Activated CD8-positive, alpha-beta memory T cell treated with anti-CD3 and anti-CD28 coated beads for 4 hours (primary cell): ENCODE measurements at places on chromosomes 12 and 14.
A peak's percentile ranks its signal among the peaks of the same experiment; 100 is the strongest.

GRCh38 chr14:82854131-82854530 is 1320.5 kb upstream of the SEL1L start:
- DNase-seq: no peak

DNA sequence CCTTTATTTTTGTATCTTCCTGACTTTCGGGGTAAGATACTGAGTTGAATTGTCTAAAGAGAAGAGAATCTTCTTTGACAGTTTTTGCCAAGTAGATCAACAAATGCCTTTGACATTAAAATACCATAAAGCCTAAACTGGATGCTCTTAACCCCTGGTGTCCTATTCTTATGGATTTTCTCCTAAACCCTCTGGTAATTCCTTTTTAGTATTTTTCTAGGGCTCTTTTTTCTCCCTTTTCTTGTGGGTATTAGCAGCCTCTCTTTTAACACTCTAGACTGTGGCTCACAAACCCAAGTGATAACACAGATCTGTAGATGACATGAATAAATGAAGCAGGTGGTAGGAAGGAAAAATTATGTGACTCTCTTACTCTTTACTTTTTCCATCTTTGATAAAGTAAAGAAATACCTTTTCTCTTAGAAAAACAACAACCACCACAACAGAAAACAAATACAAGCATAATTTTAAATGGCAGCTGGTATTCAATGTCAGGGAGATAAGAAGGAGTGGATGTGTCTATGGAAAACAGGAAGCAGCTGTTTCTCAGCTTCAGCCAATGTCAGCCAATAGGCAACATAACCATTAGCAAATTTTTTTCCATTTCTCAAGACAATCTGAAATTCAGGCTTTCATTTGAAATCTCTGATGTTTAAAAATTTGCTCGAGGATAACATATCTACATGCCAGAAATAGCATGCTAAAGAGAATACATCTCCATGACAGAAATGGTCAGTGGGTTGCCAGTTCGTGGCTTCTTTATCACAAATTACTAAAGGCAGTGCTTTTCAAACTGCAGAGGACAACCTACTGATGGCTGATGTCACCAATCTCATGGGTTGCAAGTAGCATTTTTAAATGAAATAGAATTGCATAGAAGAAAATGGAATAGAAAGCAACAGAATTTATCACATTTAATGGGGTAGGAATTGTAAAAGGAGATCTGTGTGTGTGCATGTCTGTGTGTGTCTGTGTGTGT is 123.1 kb upstream of the KRR1 start:
- DNase-seq: no peak

DNA sequence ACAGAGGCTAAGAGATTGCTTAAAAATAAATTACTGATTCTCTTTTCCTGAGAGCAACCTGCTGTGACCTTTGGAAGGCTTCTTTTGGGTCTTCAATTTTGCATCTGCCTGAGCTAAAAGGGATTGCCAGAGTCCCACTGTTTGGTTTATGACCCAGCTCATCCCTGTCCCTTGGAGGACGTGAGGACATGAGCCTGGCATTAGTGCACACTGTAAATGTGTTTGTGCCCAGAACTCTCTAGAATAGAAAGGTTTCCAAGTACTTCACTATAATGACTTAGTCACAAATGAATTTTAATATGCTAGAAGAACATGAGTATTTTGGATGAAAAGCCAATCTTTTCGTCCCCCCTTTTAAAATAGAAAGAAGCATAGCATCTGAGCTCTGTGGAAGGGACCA is 47.1 kb upstream of the CDKN3 start:
- DNase-seq: no peak

DNA sequence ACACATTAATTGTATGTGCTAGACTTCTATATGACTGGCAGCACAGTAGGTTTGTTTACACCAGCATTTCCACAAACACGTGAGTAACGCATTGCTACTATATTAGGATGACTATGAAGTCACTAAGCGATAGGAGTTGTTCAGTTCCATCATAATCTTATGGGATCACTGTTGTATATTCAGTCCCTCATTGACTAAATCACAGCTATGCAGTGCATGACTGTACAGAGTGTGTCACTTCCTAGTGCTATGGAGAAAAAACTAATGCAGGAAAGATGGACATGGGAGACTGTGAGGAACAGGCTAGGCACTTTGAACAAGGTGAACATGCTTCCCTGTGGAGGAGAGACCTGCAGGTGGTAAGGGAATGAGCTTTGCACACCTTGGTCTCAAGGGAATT is 259.8 kb downstream of the NUAK1 start:
- no peak for DNase-seq

- DNase-seq: no peak
Observed at GRCh38 chr12:6416596-6416995, 28.2 kb upstream of the CD27 start.

- DNase-seq: no peak
Observed at GRCh38 chr14:68513137-68513536, 279.7 kb downstream of the ZFP36L1 start.

DNA sequence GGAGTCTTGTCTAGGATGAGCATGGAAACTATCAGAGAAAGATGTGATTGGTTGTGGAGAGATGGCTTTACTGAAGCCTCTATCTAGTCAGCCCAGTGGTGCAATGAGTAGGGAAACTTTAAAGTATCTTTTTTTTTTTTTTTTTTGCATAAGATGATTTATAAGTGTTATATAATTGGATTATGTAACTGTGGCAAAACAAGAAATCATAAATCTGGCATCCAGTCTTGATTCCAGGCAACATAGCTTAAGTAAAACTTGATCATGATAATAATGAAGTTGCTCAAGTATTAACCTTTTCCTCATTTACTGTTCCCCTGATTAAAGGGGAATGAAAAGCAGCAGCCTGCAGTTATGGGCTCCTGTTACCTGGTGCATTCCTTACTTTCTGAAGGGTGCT is 538.0 kb upstream of the ATP2B1 start:
- DNase-seq: no peak

DNA sequence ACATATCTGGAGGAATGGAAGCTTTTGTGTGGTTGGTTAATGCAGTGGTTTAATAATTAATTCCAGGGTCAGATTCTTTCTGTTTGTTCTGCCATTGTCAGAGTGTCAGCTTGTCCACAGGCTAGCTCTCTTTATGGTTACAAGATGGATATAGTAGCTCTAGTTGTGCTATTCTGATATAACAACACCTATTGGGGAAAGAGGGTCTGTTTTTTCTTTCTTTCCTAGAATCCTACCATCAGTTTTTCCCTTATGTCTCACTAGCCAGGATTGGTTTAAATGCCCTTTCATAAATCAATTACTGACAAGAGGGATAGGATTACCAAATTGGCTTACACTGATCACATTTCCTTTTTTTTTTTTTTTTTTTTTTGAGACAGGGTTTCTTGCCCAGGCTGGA is 27.8 kb downstream of the CNOT2 start:
- DNase-seq: no peak

DNA sequence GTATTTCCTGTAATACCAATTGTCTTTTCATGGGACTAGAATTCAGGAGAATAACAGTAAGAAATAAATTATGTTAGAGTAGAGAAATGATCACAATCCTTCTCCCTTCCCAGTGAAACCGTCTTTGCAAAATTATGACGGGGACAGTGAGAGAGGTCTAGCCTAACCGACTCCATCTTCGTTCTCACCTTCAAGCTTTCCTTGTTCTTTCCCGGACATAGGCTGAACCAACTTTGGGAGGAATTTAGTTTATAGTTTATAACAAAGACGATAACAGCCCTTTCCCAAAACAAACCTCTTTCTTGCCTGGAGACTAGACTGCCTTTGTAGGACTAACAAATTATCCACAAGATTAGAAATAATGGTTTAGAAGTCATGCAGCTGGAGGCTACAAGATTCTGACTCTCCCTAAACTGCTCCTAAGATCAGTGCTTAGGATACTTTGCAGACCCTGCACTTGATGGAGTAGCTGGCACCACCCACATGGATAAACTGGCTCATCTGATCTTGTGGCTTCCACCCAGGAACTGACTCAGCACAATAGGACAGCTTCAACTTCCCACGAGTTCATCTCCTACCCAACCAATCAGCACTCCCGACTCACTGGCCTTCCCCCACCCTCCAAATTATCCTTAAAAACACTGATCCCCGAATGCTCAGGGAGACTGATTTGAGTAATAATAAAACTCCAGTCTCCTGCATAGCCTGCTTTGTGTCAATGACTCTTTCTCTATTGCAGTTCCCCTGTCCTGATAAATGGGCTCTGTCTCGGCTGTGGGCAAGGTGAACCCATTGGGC is 521.2 kb upstream of the TBX3 start:
- DNase-seq: no peak

DNA sequence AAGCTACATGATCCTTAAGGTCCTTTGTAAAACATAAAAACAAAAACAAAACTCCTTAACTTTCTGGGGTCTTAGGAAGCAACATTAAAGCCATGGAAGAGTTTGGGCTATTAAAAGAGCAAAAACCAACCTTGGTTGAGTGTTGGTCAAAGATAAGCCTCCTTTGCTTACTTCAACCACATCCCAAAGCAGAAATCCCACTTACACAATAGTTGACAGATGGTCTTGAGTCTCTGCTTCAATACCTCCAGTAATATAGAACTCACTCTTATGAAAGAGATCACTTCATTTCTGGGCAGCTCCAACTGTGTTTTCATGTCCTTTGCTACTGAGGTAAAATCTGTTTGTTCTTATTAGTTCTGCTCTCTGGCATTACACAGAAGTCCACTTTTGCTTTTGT is 125.8 kb downstream of the SLC38A4 start:
- no peak for DNase-seq

DNA sequence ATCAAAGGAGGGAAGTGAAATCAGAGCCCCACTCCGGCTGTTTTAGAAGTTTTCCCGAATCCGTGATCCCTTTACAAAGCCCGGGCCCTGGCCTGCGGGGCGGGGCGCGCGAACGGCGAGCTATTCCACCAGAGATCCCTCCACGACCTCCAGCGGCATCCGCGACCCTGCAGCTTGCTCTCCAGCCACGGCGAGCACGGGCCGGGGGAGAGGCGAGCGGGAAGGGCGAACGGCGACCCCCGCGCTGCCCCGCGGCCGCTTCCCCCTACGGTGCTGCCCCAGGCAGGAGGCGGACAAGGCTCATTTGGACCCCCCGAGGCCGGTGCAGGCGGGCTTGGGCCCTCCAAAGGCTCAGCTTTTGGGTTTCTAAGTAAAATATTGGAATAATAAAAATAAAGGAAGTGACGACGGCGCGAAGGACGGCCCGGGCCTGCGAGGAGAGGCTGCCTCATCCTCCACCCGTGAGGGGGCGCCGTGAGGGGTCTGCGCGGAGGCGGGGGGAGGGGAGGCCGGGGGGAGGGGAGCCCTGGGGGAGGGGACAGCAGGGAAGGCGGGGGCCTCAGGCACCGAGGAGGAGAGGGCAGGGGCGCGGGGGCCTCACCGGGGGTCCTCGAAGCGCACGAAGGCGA is 613 bp downstream of the SRSF9 start:
- peak; percentile 36 for DNase-seq

DNA sequence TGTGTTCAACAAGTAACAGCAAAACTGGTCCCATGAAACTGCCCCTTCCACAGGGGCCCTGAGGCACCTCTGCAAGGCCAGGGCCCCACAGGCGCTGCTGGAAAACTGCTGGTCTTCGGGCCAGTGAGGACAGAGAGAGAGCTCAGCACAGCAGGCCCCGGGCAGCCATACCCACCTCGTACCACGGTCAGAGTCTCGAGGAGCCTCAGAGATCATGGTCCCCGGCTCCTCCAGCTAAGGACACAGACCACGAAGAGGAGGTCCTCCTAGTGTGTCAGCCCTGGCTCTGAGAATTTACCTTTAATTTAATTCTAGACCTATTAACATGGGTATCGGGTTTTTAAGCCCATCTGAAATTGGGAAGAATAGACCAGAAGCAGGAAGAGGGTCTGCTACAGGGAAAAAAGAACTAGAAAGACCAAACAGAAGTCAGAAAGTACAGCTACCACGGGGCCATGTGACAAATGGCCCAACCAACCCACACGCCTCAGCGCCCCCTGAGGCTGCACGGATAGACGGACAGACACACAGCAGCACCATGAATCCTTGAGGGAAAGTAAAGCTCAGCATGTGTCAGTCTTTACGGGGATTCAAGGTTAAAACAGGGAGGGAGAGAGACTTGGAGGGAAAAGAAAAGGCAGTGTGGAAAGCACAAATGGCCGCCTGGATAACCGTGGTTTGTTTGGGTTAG is 22.9 kb downstream of the ANKRD9 start:
- no peak for DNase-seq

DNA sequence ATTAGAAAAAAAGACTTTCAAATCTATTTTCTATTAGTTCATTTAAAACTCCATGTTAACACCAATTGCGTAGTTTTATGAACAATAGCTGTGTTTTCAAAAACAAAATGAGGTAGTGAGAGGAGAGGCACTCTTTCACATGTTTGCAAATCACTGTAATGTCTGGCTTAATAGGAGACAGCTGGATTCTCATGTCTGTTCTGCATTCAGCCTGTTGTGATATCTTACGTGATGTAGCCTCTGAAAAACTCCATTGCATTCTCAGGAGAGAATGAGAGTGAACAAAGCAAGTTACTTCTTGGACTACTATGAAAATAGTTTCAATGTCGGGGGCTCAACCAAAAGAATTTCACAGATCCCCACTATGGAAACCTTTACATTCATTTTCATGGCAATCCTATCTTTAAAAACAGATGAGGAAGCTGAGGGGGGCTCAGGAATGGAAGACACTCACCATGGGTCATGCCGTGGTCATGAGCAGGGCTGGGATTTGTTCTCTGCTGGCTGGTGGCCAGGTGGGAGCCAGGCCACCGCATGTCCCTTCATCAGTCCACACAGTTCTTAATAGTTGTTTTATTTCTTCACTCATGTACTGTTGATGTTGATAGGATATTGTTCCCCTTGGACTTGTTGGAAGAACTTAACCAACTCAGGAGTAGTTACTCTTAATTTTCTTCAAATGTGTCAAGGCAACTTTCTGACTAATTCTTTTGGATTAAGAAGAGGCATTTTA is 346.2 kb upstream of the FAR2 start:
- DNase-seq: no peak

DNA sequence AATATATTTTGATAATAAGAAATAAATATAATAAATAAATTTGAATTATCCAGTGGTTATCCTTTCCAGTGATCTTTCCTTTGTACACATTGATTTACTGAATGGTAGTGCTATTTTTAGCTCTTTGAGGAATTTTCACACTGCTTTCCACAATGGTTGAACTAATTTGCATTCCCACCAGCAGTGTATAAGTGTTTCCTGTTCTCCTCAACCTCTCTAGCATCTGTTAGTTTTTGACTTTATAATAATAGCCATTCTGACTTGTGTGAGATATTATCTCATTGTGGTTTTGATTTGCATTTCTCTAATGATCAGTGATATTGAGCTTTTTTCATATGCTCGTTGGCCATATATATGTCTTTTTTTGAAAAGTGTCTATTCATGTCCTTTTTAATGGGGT is 333.7 kb downstream of the RAD51B start:
- DNase-seq: no peak

DNA sequence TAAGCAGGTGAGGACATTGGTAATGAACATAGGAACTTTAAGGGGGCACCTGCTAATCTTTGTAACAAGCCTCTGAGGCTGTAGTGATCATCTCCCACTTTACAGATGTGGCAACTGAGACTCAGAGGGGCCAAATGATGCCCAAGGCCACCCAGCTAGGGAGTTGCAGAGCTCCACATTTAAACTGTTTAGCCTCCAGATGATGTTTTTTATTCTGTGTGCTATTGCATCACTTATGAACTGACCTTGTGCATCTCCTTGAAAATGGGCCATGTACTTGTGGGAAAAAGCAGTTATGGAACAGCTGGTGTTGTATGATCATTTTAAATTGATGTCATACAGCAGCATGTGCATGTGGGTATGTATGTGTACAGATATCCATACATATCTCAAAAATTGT is 41.4 kb downstream of the TPCN1 start:
- DNase-seq: no peak

GRCh38 chr12:39239490-39240486 is 203.1 kb downstream of the KIF21A start:
- DNase-seq: no peak

- no peak for DNase-seq
Observed at GRCh38 chr12:68345763-68346162, 13.6 kb upstream of the MDM1 start.
